Psoas muscle (tissue), 8 donors: ENCODE measurements at places on chromosomes 1 and 21. TPM values are rescaled to one million over a fixed set of nuclear protein-coding genes. Genes with fewer than 3 reads are reported as not detected.

GBP2 gene
- 33.8 TPM for total RNA-seq

SPRR2G gene
- total RNA-seq = not detected

USH2A gene
- total RNA-seq = 0.32 TPM

DNA sequence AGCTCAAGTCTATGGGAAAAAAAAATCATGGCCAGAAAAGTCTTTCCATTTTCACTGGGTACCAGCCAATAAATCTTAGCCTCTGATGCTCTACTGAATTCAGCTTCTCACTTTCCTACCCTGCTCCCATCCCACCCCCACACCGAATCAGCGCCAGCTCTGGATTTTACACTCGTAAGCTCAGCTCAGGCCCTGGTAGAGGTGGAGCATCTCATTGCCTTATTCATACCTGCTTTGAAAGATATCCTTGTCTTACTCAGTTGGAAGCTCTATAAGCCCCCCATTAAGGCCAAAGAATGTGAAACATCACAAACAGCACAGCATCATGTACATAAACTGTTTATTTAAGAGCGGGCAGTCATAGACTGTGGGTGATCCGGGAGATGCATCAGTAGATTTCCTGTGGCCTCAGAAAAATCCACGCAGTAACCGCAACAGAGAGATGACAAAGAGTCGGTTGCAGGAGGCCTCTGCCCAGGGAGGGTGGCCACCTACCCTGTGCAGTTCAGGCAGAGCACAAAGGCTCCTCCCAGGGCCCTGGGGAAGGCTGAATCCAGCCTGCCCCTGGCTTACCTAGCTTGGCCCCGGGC is 36.4 kb upstream of the ETS2 start:
- no peak for DNase-seq

SPRR3 gene
- total RNA-seq = not detected

DNA sequence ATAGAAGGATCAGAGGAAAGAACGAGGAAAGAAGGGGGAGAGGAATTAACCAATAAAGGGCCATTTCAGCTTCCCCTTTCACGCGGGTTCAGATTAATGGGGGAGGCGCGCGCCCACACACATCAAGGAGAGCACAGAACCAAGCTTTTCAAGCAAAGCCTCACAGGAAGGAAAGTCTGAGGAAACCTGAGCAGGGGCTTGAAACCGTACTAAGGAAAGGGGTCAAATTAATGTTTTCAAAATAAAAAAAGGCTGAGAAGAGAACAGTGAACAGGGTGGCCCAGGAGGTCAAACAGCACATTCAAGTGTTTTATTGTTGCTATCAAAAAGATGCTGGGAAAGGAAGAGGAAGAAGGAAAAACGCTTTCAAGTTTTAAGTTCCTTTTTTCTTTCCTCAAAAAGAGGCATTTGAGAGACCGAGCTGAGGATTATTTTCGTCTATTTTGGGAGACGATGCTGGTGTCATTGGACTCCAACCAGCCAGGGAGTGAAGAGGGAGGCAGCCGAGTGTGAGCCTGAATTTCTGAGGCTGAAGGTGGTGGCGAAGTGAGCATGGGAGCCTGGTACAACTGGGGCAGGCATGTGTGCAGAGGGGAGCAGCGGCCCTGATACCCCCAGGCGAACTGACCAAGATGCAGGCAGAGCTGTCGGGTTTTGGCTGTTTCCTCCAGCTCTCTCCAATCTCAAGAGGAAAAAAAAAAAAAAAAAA is 88.4 kb downstream of the PROX1 start:
- no peak for DNase-seq

C1orf141 gene
- total RNA-seq = not detected

- no peak for DNase-seq
These were observed 85.3 kb downstream of the VPS13D start for GRCh38 chr1:12315146-12315545.
